ENCODE measurements at places on chromosomes 3 and 15.

DNA sequence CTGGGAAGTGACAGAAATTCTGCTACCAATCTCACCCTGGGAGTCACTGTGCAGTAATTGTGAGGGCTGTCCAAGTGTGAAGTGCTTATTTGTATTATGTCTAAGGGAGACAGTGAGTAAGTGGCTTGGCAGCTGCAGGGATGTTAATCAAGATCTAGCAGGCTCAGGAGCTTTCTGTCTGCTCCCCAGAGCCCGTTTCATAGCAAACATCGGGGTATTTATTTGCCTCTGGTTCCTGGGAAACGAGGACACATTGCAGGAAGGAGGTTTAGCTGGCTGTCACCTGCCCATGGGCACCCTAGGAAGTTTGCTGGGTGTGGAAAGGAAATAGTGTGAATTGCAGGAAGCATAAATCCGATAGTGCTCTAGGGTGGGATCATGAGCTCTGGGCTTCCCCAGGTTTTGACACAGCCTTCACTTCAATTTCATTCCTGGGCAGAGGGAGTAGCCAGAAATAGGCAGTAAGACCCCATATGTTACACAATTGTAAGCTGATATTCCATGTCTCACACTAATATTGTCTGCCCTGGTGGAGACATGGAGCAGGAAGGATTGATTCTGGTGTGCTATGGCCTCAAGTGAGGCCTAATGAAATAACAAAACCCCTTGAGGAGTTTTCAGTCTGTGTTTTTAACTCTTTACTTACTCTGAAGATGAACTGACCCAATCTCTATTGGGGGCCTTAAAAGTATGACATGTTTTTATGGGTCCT, 74.1 kb upstream of the MITF start:
- no peak for DNase-seq

- no peak for DNase-seq
Measured at GRCh38 chr3:61343543-61343942, 92.3 kb upstream of the FHIT start.

DNA sequence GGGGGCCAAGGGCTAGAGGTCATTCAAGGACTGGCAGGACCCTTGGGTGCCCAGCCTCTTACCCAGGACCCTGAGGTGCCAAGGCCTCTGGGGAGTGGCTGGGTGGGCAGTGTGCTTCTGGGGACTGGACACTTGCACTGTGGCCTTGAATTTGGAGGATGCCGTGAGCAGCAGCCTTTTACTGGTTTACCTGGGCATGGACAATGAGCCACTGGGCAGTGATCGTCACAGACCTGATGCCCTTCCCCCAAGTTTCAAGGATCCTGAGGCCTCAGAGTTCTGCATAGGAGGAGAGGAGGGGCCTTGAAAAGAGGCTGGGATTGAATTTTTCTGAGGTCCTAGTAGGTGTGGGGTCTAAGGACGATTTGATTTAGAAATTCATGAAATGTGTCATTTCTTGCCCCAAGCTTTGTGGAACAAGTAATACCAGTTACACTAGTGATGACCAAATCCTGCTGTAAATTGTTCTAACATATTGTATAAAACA, 146.1 kb upstream of the TPM1 start:
- DNase-seq = no peak

- no peak for DNase-seq
Measured at GRCh38 chr15:75675579-75676404, 28.1 kb downstream of the SNX33 start.

DNA sequence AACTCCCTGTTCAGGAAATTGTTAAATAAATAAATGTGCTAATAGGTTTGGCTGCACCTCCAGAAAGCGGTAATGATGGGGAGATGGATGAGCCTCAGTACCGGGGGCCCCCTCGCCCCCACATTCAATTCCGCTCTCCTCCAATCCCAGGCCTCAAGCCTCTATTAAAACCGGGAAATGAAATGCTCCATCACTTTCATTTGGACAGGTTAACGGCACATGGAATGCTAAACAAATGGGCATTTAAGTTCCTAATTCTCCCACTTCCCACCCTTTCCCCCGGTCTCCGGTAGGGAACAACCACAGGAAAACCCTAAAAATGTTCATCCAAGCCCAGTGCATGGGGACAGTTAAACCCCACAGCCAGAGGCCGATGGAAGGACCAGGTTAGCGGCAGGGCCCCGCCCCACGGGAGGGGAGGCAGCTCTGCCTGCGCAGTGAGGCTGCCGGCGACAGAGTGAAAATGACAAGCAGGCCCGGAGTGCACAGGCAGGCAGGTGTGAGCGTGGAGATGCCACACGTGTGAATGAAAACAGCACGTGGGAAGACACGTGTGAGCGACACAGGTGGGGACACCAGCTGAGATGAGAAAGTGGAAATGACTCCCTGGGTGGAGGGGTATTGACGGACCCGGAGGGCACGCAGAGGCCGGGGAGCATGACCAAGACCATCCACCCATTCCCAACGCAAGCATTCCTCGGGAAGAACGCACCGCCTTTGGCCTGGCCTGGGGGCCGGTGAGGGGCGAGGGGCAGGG, 28.1 kb downstream of the RNU5B-1 start:
- no peak for DNase-seq

DNA sequence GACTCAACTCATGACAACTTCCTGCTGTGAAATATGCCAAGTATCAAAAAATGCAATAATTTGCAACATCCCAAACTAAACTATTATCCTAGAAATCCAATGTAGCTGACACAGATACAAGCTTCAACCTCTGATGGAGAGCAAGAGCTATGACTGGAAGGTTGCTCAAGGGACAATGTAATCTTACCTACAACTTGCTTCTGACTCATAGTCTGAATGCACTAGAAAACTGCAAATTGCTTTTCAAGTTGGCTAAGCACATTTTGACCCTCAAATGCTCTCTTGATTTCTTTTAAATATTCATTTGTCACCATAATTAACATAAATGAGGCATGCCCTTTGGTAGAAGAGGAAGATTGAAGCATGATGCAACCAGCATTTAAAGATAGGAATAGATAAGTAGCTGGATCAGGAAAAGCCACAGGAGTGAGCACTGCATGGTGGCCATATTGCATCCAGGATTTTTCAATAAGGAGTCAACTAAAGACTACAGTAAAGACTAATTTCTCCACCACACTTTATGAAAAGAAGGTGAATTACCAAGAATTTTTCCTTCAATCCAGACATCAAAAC, 630.8 kb upstream of the GBE1 start:
- no peak for DNase-seq

GRCh38 chr3:5485427-5485826, 297.9 kb downstream of the EDEM1 start:
- no peak for DNase-seq

- no peak for DNase-seq
Measured at GRCh38 chr3:174337227-174337626, 521.9 kb upstream of the NAALADL2 start.

- no peak for DNase-seq
Measured at GRCh38 chr3:183576487-183577107, 21.1 kb upstream of the KLHL6 start.

Data from activated CD4-positive, CD25-positive, alpha-beta regulatory T cell (primary cell).